ENCODE measurements at places on chromosomes 6 and 20.

- DNase-seq: no peak
These were observed 92.9 kb downstream of the FOXC1 start for GRCh38 chr6:1702580-1703051.

- DNase-seq: no peak
These were observed 56.5 kb downstream of the TRAF3IP2 start for GRCh38 chr6:111549168-111549567.

DNA sequence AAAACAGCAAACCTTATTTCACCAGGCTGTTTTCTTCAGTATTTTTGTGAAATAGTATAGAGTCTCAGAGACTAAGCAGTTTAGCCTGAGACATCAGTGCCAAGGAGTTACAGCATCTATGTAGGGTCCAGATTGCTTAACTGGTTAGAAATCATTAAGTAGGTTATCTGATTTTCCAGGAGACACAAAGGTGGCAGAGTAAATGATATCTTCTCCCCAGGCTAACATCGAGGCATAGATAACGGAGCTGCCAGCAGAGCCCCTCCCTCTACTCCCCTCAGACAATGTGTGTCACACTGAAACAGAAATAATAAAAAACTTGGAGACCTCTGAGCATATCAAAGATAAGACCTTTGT lies 473.0 kb upstream of the CITED2 start:
- DNase-seq: no peak

GRCh38 chr6:35737413-35738211 lies 780 bp downstream of the ARMC12 start:
- no peak for DNase-seq

GRCh38 chr6:150191809-150192208 lies 49.0 kb downstream of the PPP1R14C start:
- DNase-seq: no peak

DNA sequence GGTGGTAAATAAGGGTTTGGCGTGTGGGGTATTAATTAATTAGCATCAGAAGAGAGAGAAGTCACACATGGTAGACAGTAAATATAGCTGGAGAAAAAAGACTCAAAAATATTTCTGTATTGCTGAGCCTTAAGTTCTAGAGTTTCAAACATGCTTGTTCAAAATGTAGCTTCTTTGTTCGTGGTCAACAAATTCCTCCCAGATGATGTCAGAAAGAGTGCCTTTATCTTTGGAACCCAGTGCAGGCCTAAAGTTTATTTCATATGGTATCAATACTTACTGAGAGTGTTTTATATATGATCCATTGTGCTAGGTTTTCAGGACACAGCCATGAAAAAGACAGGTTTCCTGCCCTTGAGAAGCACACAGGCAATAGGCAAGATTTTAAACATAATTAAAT lies 18.3 kb downstream of the MARCKS start:
- no peak for DNase-seq

- no peak for DNase-seq
These were observed 39.0 kb upstream of the SLC22A1 start for GRCh38 chr6:160082627-160083026.

DNA sequence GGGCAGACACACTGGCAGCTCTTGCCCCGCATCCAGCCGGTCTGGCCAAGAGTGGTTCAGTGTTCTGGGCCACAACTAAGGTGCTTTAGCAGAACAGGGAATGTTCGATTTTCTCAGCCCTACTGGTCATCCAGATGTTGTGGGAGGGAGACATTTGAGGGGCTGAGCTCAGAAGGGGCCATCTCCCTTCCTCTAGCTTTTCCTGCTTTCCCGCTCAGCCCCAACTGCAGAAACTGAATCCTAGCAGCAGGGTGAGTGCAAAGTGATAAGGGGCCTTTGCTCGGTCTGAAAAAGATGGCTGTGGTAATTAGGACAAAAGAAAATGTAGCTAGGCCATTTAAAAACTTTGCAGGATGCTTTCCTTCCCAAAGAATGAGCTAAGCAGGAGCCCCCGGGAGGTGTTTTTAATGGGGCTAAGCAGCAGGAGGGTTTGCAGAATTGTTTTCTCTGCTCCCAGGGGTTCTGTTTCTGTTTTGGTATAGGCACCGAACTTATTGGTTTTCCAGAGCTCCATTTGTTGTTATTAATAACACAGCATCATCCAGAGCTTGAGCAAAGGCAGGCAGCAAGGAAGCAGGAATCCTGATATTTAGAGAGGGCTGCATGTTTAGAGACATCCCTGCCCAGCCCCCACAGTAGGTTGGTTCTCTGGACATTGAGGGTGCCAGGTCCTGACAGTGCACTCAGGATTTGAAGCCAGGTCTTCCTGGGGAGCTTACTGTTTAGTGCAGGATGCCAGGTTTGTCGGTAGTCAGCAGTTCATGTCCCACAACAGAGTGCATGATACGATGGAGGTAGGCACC lies 210.9 kb downstream of the SLC24A3 start:
- no peak for DNase-seq

DNA sequence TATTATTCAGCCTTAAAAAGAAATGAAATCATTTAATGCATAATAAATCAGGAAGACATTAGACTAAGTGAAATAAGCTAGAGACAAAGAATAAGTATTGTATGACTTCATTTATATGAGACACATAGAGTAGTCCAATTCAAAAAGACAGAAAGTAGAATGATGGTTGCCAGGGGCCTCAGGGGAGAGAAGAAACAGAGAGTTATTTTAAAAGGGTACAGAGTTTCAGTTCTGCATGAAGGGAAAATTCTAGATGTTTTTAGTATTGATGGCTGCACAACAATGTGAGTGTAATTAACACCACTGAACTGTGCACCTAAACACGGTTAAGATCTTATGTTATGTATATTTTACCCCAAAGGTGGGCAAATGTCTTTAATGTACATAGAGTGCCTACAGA lies 1407.9 kb upstream of the MAP3K7 start:
- no peak for DNase-seq

DNA sequence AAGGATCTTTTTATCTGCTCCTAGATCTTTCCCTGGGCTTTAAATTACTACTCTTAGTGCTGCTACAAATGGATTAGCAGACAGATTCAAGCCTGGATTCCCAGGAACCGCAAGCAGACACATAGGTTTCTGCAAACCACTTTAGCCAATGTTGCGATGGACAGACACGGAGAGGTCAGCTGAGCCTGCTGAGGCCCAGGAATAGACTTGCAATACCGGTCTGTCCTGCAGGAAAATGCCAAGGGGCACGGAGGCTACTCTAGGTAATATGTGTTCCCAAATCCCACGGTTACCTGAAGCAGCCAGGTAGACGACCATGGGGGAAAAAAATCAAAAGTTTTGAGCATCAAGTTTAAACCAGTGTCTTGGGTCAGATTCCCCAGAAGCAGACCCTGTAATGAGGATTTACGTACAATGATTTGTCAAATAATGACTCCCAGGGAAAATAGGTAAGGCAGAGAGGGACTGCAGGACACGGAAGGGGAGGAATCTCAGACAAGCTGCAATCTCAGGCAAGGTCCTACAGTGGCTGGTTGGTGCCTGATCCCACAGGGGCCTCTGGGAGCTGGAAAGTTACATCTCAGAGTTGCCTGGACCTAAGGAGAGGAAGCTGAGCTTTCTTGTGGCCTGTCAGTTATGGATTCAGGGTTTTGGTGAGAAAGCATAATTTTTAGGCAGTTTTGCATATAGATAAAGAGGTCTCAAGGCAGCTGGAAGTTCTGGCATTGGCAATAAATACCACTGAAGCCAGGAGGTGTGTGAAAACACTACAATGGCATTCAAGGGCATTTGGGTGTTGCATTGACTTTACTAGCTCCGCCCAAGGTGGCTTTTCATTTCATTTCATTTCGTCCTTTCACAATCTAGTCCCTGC lies 12.5 kb downstream of the OTOR start:
- DNase-seq: peak; percentile 32

- DNase-seq: no peak
These were observed 72.8 kb downstream of the MAP3K5 start for GRCh38 chr6:136719280-136720044.

GRCh38 chr6:13007744-13008143 lies 291.2 kb downstream of the PHACTR1 start:
- no peak for DNase-seq

DNA sequence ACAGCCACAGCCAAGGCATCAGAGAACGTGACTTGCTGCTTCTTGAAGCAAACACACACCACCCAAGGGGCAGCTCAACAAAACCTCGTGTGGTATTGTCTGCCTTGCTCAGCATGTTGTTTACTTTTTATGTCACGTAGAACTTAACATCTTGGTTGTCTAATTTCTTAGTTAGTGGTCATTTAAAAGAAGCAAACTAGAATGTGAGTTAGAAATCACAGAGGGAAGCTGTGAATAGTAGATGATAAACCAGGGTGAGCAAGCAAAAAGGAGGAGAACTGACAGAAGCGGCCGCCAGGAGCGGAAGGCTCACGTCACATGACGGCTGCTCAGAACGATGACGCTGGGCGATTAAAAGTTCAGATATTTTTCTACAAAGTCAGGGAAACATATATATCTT lies 51.5 kb upstream of the KIF25 start:
- no peak for DNase-seq

DNA sequence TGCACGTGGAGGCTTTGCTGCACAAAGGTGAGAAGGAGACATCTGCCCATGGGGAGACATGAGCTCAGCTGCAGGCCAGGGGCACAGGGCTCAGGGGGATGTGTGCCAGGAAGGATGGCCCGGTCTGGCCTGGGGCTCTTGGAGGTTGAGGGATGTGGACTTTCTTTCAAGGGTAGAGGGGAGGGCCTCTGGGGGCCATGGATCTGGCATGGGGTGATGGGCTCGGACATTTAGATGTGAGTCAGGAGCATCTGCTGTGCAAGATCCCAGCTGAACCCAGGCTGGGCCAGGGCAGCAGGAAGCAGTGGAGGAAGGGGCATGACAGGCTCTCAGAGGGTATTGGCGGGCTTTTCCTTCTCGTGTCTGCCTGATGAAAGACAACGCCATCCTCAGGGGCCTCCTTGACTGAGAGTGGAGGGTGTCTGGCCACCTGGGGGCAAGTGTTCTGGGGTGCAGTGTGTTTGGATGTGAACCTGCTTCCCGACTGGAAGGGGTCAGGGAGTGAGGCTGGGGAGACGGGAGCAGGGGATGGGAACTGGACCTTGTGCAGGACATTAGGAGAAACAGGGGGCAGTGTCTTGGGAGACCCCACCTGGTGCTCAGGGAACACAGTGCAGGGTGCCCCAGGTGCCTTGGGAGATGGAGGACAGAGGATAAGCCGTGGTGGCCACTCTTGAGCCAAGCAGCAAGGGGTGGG lies 156.1 kb downstream of the ERMARD start:
- DNase-seq: no peak

GRCh38 chr6:4884646-4885340 lies 108.6 kb downstream of the CDYL start:
- DNase-seq: no peak

DNA sequence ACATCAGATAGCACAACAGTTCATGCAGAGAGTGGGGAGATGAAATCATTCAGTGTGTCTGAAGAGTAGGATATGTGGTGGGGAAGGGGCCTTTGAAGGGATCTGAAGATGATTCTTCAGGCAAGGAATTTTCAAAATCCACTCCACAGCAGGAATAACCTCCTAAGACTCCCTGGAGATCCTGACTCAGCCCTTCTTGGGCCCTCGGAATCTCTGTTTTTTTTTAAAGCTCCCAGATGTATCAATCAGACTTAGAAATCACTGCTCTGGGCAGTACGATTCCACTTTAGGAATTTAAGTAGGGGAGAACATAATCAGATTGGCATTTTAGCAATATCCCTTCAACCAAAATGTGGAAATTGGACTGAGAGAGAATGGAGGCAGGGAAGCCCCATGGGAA lies 55.5 kb downstream of the RIOK1 start:
- DNase-seq: no peak

Data from Caco-2 (cell line).